ENCODE measurements at places on chromosomes 7 and 10.

DNA sequence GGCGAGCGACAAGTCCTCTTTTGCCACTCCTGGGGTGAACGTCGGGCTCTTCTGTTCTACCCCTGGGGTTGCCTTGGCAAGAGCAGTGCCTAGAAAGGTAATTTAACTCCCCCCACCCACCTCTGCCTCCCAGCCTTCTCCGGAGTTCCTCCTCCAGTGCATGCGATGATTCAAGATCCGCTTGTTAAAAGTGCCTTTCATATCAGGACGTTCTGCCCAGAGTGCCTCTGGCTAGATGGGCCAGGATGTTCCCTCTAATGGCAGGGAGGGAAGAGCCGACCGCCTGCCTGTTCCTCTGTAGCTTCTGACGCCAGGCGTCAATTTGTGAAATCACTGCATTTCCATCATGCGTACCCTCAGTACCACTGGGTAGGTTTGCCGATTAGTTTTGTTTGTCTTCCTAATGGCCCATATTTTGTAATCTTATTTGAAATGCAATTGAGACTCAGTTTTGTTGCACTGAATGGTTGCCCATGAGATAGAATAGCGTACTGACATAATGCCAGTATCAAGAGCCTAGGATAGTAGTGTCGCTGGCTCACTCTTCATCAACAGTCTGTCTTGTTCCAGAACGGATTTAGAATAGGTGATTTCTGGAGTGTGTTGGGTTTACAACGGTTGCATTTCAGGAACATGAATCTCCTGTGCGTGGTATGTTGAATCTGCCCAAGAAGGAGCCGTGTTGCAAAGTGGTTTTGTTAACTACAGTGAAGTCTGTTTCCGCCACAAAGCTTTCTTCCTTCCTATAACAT, 13.5 kb downstream of the ECHDC3 start:
- DNase-seq = no peak

GRCh38 chr10:50927522-50928189, 42.2 kb upstream of the A1CF start:
- no peak for DNase-seq

- no peak for DNase-seq
Observed at GRCh38 chr7:14673202-14673601, 229.3 kb downstream of the DGKB start.

GRCh38 chr7:132919771-132920170, 162.1 kb downstream of the CHCHD3 start:
- no peak for DNase-seq

GRCh38 chr10:17665747-17666146, 21.8 kb downstream of the STAM start:
- no peak for DNase-seq

DNA sequence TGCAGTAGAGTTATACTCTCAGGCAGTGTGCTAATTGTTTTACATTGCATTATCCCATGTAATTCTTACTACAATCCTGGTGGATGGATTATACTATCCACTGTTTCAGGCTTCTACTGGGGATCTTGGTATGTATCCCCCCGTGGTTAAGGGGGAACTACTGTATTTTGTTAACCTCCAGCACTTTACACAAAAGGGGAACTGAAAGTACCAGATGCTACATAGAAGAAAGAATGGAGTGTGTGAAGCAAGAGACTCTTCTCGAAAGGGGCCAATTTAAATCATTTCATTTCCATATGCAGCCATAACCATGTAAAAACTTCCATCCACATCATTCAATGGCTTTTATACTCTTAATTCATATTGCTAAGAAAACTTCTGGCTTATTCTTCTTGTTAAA, 69.4 kb downstream of the C1GALT1 start:
- no peak for DNase-seq

- DNase-seq = peak; percentile 92
Observed at GRCh38 chr7:48088559-48089045, 463 bp upstream of the UPP1 start.

DNA sequence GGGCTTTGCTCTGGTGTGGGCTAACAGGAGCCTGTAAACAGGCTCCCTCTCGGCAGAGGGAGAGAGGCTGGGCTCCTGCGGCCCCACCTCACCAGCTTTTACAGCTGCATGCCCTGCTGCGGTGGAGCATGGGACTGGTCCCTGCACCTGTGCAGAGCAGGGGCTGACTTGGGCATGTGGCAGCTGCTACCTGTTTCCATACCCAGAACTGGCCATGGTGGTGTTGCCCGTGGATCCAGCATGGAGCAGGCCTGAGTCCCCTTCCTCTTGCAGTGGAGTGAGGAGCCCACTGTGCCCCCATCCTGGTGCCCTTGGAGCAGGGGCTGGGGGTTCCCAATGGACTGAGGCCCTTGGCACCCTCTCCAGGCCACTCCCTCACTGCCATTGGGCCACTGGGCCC, 91.9 kb upstream of the MGMT start:
- no peak for DNase-seq

- DNase-seq = no peak
Observed at GRCh38 chr7:123689250-123689649, 33.6 kb downstream of the LMOD2 start.

DNA sequence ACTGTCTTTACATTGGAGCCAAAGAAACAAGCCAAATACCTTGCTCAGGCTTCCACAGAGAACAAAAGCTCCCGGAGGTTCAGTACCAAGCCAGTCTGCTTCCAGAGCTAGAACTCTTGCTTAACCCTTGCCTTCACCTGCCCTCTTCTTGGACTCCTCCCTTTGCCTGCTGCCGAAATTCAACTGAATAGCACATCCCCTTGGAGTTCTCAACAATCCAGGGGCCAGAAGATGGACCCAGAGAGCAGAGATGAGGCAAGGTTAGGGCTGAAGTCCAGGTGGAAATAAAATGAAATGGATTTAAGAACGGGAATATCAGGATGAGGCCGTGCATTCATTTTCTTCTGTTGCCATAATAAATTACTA, 876 bp upstream of the PIK3AP1 start:
- no peak for DNase-seq

DNA sequence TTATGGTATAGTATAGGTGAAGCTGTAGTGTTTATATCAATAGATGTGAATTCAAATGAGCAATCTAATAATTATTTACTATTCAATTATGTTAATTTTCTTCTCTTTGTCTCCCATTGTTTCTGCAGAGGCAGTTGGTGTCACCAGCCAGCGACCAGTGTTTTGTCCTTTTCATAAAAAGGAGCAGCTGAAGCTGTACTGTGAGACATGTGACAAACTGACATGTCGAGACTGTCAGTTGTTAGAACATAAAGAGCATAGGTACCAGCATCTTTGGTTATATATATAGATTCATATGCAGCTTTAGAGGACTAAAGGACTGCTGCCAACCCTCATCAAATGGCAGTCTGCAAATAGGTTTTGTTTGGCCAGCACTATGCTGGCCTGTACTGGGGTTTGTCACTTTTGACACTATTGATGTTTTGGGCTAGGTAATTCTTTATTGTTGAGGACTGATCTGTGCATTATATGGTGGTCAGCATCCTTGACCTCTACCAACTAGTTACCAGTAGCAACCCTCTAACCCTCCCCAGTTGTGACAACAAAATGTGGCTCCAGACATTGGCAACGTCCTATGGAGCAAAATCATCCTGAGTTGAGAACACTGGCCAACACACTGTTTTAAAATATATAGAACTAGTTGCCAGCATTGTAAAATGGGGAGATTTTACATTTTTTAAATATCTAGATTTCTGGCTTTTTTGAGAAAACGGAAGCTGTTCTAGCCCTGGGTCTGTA, 59.2 kb downstream of the TRIM24 start:
- no peak for DNase-seq

GRCh38 chr7:15332956-15333355, 228.9 kb downstream of the AGMO start:
- no peak for DNase-seq

- DNase-seq = no peak
Observed at GRCh38 chr7:66657798-66658197, 29.1 kb downstream of the KCTD7 start.

- DNase-seq = no peak
Observed at GRCh38 chr10:44153918-44154670, 230.8 kb downstream of the CXCL12 start.

DNA sequence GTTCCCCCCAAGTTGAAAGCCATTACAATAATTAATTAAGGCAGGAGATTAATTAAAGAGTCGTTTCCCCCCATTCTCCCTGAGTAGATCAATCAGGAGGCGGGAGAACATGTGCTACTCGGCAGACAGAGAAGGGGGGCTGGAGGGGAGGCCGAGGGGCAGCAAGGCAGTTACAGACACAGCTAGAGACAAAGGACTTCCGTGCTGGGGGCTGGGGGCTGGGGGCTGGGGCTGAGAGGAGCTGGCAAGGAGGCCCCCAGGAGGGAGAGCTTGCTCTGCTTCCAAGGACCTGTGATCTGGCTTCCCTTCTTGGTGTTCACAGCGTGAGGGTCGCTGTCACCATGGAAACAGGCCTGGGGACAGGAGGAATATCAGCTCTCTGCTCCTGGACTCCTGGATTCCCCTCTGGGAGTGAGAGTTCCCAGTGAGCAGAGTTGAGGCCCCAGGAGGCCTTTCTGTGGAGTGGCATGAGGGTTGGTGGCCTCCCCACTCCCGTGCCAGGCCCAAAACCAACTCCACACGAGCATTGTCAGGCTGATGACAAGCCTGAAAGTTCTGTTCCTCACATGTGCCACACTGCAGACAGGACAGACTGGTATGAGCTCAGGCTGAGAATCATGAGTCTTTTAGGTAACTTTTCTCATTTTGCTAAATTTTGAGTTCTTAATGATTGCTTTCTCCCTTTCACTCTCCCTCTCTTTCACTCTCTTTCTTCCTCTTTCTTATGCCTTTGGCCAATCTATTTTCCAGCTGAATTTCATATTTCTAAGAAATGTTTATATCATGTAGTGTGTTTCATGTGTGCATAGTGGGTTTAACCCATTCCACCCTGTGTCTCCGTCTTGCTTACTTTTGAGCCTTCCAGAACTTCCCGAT, 16.4 kb downstream of the FAM241B start:
- no peak for DNase-seq

GRCh38 chr10:35895331-35895730, 253.2 kb upstream of the FZD8 start:
- no peak for DNase-seq

GRCh38 chr10:73898730-73899410, 12.1 kb upstream of the PLAU start:
- DNase-seq = no peak

- no peak for DNase-seq
Observed at GRCh38 chr7:41007811-41008210, 695.1 kb downstream of the INHBA start.

DNA sequence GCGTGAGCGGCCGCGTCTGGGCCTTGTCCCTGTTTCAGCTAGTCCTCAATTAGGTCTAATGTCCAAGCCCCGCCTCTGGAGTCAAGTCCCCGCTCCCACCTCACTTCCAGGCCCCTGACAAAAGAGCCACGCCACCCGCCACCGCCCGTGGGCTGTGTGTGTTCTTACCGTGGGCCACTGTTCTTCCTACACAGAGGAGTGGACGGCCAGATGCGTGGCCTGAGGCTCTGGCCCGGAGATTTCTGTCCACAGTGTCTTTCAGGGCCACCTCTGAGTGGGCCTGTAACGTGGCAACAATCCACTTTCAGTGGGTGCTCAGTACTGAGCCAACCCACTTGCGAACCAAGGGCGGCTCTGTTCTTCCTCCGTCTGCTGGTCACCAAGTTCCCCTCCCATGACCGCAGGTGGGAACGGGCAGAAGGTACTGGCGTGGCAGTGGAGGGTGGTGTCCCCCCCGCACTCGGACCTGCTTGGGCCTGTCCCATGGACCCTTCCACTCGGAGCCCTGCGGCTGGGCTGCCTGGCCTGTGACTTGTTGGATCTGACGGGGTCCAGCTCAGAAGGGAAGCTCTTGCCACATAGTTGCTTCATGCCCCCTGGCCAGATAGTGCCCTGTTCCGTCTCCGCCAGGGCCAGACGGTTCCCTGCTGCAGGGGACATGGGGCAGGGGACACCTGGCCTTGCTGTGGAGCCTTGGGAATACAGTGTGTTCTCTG, 15.0 kb upstream of the ZFAND2A start:
- no peak for DNase-seq

DNA sequence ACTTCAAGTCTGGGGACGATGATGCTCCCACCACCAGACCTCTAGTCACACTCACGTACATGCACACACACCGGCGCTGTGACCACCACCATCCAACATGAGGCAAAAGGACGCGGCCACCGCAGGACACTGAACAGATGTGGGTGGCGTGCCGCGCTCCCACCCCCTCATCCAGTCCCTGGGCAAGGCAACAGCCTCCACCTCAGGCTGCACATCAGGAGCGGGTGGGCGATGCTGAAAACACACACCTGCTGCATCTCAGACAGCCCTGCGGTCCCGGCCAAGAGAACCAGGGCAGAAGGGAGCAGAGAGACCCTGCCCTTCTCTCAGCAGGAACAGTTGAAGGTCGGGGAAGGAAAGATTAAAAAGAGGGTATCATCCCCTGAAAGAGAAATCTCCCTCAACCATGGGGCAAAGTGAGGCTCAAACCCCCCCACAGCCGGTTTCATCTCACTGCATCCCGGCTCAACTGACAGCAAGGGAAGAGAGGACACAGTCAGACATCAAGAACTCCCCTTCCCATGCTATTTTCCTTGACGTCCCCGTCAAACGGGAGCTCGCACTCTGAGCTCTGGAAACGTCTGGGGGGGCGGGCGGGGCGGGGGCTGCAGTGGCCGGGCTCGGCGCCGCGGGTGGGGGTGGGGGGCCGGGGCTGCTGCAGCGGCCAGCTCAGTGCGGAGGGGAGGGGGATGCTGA, 1.1 kb downstream of the CAMK2G start:
- no peak for DNase-seq

- DNase-seq = no peak
Observed at GRCh38 chr7:46168671-46169383, 247.8 kb upstream of the IGFBP3 start.

DNA sequence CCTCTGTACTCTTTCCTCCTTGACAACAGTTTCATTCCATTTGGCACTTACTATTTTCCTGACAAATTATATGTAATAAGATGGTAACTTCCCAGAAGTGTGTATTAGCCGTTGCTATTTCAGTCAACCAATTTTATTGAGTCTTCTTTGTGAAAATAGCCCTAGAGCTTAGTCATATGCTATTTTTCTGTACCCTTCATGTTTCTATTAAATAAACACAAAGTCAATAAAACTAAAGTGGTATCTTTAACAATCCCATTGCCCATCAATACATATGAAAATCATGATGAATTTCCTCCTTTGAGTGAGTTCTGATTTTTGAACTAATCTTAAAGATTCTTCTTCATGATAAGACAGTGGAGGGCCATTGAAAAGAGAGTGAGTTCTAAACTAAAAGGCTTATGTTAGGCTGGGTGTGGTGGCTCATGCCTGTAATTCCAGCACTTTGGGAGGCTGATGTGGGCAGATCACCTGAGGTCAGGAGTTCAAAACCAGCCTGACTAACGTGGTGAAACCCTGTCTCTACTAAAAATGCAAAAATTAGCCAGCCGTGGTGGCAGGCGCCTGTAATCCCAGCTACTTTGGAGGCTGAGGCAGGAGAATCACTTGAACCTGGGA, 5.9 kb upstream of the MYPN start:
- no peak for DNase-seq

DNA sequence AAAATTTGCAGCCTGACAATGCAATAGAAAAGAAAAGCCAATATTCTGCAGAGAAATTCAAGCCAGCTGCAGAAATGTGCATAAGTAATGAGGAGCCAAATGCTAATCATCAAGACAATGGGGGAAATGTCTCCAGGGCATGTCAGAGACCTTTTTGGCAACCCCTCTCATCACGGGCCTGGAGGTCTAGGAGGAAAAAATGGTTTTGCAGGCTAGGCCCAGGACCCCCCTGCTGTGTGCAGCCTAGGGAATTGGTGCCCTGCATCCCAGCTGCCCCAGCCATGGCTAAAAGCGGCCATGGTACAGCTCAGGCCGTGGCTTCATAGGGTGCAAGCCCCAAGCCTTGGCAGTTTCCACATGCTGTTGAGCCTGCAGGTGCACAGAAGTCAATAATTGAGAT, 72.5 kb upstream of the NME8 start:
- no peak for DNase-seq

Measured in right lobe of liver (tissue), 6 donors.